MCF 10A (cell line): ENCODE measurements at places on chromosomes 16 and 17. TPM values are rescaled to one million over a fixed set of nuclear protein-coding genes. Genes with fewer than 3 reads are reported as not detected.

DNA sequence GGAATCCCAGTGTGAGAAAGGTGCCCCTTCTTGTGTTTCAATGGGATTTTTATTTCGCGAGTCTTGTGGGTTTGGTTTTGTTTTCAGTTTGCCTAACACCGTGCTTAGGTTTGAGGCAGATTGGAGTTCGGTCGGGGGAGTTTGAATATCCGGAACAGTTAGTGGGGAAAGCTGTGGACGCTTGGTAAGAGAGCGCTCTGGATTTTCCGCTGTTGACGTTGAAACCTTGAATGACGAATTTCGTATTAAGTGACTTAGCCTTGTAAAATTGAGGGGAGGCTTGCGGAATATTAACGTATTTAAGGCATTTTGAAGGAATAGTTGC is 567 bp downstream of the UBB start:
- peaks cover 43% of the 10 kb centered on the region for H3K36me3 ChIP-seq
- H3K4me3 ChIP-seq: peak overlapping the region; percentile 89
- DNase-seq: no peak

DNA sequence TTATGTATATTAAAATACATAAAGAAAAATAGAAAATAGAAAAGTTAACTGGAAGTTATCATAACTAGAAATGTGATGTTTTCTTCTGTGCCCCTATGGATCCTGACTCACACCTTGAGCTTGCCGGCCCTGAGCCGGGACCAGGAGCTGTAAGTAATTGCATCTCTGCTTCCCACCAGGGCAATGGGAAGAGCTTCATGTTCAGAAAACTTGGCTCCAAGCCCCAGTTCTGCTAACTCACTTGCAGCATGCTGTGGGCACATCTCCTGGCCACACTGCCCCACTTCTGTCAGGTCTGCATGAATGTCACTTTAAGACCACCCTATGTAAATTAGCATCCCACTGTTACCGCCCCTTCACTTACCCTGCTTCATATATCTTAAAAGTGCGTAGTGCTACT is 37.2 kb downstream of the GNAO1 start:
- H3K27me3 ChIP-seq: peaks cover 26% of the 10 kb centered on the region
- no peak for DNase-seq
- H3K27ac ChIP-seq: no peak overlapping the region
- no peak overlapping the region for H3K4me3 ChIP-seq

GRCh38 chr16:58859958-58860669 is 126.0 kb upstream of the GOT2 start:
- no peak overlapping the region for H3K4me3 ChIP-seq
- no peak for DNase-seq
- no peaks in the 10 kb centered on the region for H3K36me3 ChIP-seq
- no peak overlapping the region for H3K27ac ChIP-seq
- H3K27me3 ChIP-seq: peaks cover 14% of the 10 kb centered on the region

RNF43 gene
- total RNA-seq: 6.7 and 7.9 TPM in 2 replicates
